Activated naive CD8-positive, alpha-beta T cell treated with anti-CD3 and anti-CD28 coated beads for 36 hours (primary cell): ENCODE measurements at places on chromosomes 16 and 17.

GRCh38 chr16:79728048-79728922 lies 127.7 kb upstream of the MAF start:
- no peak overlapping the region for H3K4me3 ChIP-seq
- peaks cover 2% of the 10 kb centered on the region for H3K4me1 ChIP-seq
- DNase-seq, result no peak
- H3K27me3 ChIP-seq, result no peaks in the 10 kb centered on the region
- H3K36me3 ChIP-seq, result no peaks in the 10 kb centered on the region

GRCh38 chr16:728131-728889 lies 1.4 kb downstream of the HAGHL start:
- peak overlapping the region; percentile 65 for H3K4me3 ChIP-seq
- H3K27me3 ChIP-seq, result no peaks in the 10 kb centered on the region
- H3K27ac ChIP-seq, result no peak overlapping the region
- peak; percentile 75 for DNase-seq
- H3K36me3 ChIP-seq, result no peaks in the 10 kb centered on the region

- H3K4me1 ChIP-seq, result peaks cover 39% of the 10 kb centered on the region
- H3K27me3 ChIP-seq, result no peaks in the 10 kb centered on the region
- H3K4me3 ChIP-seq, result no peak overlapping the region
- H3K27ac ChIP-seq, result no peak overlapping the region
- H3K36me3 ChIP-seq, result peaks cover 26% of the 10 kb centered on the region
These were observed 32.2 kb downstream of the SNN start for GRCh38 chr16:11700264-11701029.

GRCh38 chr16:23534868-23535860 lies 22.0 kb downstream of the EARS2 start:
- H3K36me3 ChIP-seq, result peaks cover 10% of the 10 kb centered on the region
- no peak overlapping the region for H3K27ac ChIP-seq
- no peak for DNase-seq
- peaks cover 4% of the 10 kb centered on the region for H3K4me1 ChIP-seq

DNA sequence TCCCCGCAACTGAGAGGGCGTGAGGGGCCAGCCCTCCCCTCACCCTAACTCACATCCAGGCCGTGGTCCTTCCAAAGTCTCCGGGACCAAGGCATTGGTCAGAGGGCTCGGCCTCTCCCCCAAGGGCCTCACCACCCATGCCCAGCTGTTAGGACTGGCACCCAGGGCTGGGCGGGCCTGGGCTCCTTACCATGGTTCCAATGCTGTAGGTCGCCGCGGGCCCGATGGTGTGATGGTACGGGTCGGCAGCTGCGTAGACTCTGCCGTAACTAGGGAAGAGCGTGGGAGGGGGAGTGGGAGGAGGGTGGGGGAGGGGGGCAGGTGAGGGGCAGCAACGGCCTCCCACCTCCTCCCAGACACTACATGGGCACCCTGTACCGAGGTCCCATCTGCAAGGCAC lies 19.6 kb downstream of the ENGASE start:
- H3K4me1 ChIP-seq, result peaks cover 1% of the 10 kb centered on the region
- no peak overlapping the region for H3K4me3 ChIP-seq
- DNase-seq, result no peak
- H3K27me3 ChIP-seq, result peaks cover 45% of the 10 kb centered on the region
- H3K36me3 ChIP-seq, result no peaks in the 10 kb centered on the region
- H3K27ac ChIP-seq, result no peak overlapping the region

DNA sequence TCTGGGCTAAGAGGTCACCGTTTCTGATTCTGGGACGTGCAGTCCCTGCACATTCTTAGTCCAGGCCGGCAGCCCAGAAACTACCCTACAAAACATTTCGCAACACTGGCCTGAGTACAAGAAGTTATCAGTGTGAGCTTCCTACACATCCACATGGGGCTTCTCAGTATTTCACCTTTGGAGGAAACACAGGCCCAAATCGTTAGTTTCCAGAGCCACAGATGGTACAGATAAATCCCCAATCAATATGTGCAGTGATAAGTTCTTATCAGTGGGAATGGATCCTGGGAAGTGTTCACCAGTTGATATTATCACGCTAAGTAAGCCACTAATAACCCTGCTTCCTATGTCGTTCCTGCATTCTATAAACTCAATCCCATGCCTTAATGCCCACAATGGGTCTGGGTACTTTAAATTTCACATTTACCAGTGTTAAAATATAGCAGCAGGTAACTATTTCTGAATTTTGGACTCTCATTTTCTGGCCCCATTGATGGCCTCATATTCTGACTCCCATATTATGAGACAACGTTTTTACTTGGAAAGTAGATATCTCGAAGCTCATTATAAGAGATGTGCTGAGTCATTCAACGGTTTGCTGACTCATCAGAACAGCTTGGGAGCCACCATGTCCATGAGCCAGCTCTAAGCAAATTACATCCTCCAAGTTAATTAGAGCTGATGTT lies 370.2 kb upstream of the MAF start:
- DNase-seq, result no peak
- no peaks in the 10 kb centered on the region for H3K27me3 ChIP-seq
- no peaks in the 10 kb centered on the region for H3K4me1 ChIP-seq
- H3K36me3 ChIP-seq, result no peaks in the 10 kb centered on the region
- no peak overlapping the region for H3K4me3 ChIP-seq

GRCh38 chr17:69500911-69501429 lies 86.5 kb downstream of the MAP2K6 start:
- no peak overlapping the region for H3K27ac ChIP-seq
- H3K27me3 ChIP-seq, result no peaks in the 10 kb centered on the region
- no peak overlapping the region for H3K4me3 ChIP-seq

DNA sequence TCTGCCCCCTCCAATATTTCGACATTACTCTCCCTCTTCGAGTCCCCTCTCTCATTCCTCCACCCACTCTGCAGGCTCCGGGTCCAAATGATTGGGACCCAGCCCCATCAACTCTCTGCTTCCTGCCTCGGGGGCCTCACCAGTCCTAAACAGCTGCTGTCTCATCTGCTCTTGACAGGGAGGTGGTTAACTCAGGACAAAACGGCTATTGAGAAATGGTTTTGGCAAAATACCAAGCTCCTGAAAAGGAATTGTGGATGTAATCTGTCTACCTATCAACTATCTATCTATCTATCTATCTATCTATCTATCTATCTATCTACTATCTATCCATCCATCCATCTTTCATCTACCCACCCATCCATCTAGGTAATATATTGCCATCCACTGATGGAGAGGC lies 2.2 kb downstream of the CD300H start:
- DNase-seq, result no peak
- H3K36me3 ChIP-seq, result no peaks in the 10 kb centered on the region
- H3K27ac ChIP-seq, result no peak overlapping the region
- no peak overlapping the region for H3K4me3 ChIP-seq
- H3K4me1 ChIP-seq, result peaks cover 4% of the 10 kb centered on the region
- H3K27me3 ChIP-seq, result peaks cover 27% of the 10 kb centered on the region

DNA sequence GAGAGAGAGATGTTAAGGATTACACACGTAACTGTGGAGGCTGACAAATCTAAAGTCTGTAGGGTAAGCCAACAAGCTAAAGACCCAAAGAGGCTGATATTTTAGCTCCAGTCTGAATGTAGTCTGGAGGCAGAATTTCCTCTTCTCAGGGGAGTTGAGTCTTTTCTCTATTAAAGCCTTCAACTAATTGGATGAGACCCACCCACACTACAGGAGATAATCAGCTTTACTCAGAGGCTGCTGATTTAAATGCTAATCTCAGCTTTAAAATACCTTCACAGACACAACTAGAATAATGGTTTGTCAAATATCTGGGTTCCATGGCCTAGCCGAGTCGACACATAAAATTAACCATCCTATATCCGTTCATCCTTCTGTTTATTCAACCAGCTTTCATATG lies 204.3 kb upstream of the PSMD7 start:
- DNase-seq, result no peak
- H3K27ac ChIP-seq, result no peak overlapping the region
- H3K4me1 ChIP-seq, result no peaks in the 10 kb centered on the region
- H3K4me3 ChIP-seq, result no peak overlapping the region

DNA sequence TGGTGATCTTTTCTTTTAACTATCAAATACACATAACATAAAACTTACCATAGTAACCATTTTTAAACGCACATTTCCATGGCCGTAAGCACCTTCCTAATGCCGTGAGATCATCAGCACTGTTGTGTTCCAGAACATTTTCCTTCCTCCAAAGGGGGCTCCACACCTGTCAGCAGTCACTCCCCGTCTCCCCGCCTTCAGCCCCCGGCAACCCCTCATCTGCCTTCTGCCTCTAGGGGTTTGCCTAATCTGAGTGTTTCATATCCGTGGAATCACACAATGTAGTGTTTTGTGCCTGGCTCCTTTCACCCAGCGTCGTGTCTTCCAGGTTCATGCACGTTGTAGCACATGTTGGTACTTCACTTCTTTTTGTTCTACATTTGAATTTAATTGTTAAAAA lies 350.1 kb upstream of the TNRC6C start:
- no peak overlapping the region for H3K4me3 ChIP-seq
- no peak for DNase-seq
- H3K27ac ChIP-seq, result no peak overlapping the region
- peaks cover 4% of the 10 kb centered on the region for H3K36me3 ChIP-seq
- H3K27me3 ChIP-seq, result no peaks in the 10 kb centered on the region

DNA sequence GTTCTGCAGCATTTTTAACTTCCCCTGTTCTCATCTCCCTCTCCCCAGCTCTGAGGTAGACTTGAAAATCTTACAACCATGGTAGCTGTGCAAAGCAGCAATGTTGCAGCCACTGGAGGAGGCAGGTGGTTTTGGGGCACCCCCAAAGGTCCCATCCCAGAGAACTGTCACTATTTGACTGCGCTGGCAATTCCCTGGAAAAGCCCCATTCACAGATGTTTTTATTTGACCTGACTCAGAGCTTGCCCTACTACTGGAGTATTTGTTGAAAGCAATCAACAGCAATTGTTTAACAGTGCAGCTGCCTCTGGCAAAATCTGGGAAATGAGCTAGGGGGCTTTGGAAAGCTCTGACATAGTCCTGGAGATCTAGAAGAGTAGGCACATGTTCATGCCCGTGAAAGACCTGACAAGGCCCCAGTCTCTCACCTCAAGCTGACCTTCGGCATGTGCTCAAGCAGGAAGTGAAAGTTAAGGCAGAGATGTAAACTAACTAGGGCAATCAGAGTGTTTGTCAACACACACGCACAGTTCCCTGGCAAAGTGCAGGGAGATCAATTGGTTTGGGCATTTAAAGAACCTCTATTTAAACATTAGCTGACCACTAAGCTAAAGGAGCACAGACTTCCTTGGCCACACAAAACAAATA lies 19.7 kb upstream of the PIK3R5 start:
- no peak overlapping the region for H3K27ac ChIP-seq
- no peaks in the 10 kb centered on the region for H3K27me3 ChIP-seq
- H3K4me1 ChIP-seq, result peaks cover 12% of the 10 kb centered on the region
- DNase-seq, result no peak

GRCh38 chr17:12664894-12665262 lies 812 bp upstream of the MYOCD start:
- H3K4me3 ChIP-seq, result no peak overlapping the region
- H3K4me1 ChIP-seq, result peaks cover 2% of the 10 kb centered on the region
- H3K27ac ChIP-seq, result no peak overlapping the region
- no peak for DNase-seq
- H3K27me3 ChIP-seq, result peaks cover 65% of the 10 kb centered on the region
- H3K36me3 ChIP-seq, result no peaks in the 10 kb centered on the region

DNA sequence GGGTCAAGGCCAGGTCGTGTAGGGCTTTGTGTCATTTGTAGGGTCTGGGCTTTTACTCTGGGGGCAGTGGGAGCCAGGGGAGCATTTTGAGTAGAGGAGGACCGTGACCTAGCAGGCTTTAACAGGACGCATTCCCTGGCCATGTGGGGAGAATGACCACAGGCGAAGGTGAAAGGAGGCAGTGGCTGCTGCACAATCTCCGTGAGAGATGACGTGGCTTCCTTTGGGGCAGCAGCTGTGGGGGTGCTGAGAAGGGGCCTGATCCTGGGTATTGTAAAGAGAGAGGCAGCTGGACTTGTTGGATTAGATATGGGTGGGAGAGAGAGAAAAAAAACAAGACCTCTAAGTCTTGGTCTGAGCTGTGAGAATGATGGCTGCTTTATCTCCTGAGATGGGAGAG lies 46.0 kb downstream of the KATNIP start:
- H3K36me3 ChIP-seq, result peaks cover 3% of the 10 kb centered on the region
- H3K4me1 ChIP-seq, result no peaks in the 10 kb centered on the region
- no peaks in the 10 kb centered on the region for H3K27me3 ChIP-seq
- no peak for DNase-seq
- H3K4me3 ChIP-seq, result no peak overlapping the region

DNA sequence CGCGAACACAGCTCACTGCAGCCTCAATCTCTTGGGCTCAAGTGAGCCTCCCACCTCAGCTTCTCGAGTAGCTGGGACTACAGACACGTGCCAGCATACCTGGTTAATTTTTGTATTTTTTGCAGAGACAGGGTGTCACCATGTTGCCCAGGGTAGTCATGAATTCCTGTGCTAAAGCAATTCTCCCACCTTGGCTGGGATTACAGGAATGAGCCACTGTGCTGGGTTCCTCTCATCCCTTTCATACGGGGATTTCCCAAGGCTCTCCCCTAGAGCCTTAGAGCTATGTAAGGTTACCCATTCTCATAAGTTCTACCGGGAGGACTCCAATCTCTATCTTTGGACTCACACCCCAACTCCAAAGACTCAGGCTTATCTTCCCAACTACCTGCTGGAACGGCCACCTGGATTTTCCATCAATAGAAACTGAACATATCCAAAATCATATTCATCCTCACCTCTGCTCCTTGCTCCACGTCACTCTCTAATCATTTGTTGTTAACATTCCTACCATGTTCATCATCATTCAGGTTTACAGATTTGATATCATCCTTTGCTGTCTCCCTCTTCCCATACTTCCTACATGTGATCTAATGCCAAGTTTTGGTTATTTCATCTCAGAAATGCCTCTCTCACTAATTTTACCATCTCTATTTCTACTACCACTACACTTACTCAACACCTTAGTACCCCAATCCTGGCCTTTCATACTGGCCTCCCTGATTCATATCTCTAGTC lies 92.5 kb downstream of the NCOR1 start:
- H3K27me3 ChIP-seq, result no peaks in the 10 kb centered on the region
- no peak overlapping the region for H3K4me3 ChIP-seq
- H3K27ac ChIP-seq, result no peak overlapping the region
- no peak for DNase-seq

- DNase-seq, result no peak
- H3K27me3 ChIP-seq, result peaks cover 22% of the 10 kb centered on the region
These were observed 16.9 kb downstream of the GRIN2C start for GRCh38 chr17:74842599-74843351.

GRCh38 chr17:32350666-32351418 lies 885 bp downstream of the ZNF207 start:
- H3K4me1 ChIP-seq, result peaks cover 38% of the 10 kb centered on the region
- peaks cover 51% of the 10 kb centered on the region for H3K36me3 ChIP-seq
- H3K27me3 ChIP-seq, result no peaks in the 10 kb centered on the region
- H3K27ac ChIP-seq, result peak overlapping the region; percentile 98
- H3K4me3 ChIP-seq, result peak overlapping the region; percentile 94
- peak; percentile 22 for DNase-seq

- peaks cover 27% of the 10 kb centered on the region for H3K36me3 ChIP-seq
- no peak overlapping the region for H3K27ac ChIP-seq
- DNase-seq, result no peak
- no peaks in the 10 kb centered on the region for H3K27me3 ChIP-seq
- H3K4me3 ChIP-seq, result no peak overlapping the region
These were observed 15.2 kb upstream of the NETO2 start for GRCh38 chr16:47158992-47159391.
